Suprapubic skin (tissue), 4 donors: ENCODE measurements at places on chromosomes 3 and 15.

DNA sequence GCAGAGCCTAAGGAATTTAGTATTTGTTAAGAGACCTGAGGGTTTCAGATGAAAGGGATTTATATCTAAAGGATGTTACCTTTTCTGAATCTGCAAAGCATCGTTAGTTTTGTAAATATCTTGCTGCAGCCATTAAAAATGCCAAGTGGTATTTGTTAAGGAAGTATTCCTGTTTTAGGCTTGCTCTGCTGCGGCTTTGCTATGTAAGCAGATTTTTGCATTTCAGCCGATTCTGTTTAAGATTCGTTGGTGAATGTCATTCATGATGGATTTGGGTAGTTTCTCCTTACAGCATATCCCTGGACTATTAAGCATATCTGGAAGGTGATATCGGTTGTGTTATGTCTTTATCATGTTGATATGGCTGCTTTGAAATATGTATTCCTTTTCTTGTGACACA lies 1.0 kb downstream of the USP8 start:
- DNase-seq: no peak

GRCh38 chr3:33798418-33799201 lies at the start of gene PDCD6IP:
Gene PDCD6IP (plus strand): TSS chr3:33798630. CDS start chr3:33798729, 99 bp downstream.
- peak; percentile 95 for DNase-seq

DNA sequence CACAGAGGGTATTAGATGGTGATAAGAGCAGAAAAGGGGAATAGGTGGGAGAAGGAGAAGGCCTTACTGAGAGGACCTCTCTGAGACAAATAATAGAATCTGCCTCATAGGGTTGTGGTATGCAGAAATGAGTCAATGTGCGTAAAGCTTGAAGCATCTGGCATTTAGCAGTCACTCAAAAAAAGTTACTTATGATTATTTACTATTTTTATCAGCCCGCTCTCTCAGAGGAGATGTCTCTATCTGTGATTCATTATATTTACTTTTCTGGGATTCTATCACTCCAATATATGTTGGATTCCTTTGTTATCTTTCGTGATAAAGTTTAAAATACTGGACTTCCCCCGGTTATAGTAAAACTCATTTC lies 4.6 kb upstream of the TM4SF1 start:
- no peak for DNase-seq

DNA sequence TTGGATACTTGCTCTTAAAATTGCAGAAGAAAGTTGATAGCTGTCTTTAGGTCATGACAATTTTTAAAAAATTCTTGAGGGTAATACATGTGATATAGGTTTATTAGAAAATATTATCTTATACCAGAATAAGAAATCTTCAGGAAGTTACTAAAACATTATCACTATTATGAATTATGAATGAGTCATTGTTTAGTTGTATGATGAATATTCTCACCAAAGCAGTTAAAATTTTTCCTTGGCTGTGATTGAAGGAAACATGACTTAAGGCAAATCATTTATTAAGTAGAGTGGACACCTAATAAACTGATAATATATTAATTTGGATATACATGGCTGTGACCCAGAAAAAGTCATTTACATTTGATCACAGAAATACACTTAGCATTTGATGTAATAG lies 30.1 kb downstream of the APPL1 start:
- no peak for DNase-seq

- no peak for DNase-seq
Observed at GRCh38 chr15:86846036-86846435, 766.4 kb downstream of the AGBL1 start.

DNA sequence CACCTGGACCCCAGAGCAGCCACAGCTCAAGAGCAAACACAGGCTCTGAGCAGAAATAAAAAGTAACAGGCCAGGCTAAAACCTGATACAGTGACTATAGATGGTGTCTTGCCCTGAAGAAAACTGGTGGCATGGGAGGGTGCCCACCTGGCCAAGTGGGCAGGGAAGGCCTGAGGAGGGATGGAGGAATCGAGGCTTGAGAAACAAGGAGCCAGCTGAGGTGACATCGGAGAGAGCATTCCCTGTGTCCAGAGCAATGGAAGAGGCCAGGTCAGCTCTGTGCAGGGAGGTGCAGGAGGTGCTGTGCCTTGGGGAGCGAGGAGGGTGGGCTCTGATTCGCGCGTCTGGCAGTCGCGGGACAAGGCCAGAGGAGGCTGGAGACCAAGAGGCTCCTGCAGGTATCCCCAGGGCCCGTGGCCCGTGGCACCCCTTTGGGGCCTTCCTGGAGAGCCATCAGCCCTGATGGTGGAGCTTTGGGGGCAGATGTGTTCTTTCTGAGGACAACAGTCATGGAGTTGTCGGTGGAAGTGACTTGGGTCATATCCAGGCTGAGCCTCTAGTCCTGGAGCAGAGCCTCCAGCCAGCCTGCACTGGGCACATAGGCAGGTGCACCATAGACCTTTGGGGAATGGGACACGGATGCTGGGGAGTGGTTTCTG lies 56.1 kb downstream of the PLXNA1 start:
- no peak for DNase-seq

- no peak for DNase-seq
Observed at GRCh38 chr3:7692866-7693265, 808.8 kb upstream of the LMCD1 start.

GRCh38 chr3:74643636-74644035 lies 29.2 kb upstream of the CNTN3 start:
- DNase-seq: no peak

- DNase-seq: no peak
Observed at GRCh38 chr3:178482981-178483380, 53.3 kb upstream of the KCNMB2 start.

- no peak for DNase-seq
Observed at GRCh38 chr3:73538486-73538885, 86.3 kb downstream of the PDZRN3 start.

DNA sequence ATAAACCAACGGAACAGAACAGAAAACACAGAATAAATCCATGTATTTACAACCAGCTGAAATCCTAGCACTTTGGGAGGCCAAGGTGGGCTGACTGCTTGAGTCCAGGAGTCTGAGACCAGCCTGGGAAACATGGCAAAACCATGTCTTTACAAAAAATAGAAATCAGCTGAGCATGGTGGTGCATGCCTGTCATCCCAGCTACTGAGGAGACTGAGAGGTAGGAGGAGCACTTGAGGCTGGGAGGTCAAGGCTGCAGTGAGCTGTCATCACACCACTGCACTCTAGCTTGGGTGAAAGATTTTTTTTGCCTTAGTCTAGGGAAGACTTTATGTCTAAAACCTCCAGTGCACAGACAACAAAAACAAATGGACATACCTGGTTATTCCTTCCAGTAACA lies 120.7 kb downstream of the STT3B start:
- no peak for DNase-seq

GRCh38 chr3:159922861-159923312 lies 65.7 kb upstream of the IL12A start:
- DNase-seq: no peak
